Pericardium fibroblast (primary cell): ENCODE measurements at places on chromosomes 6 and 20. TPM values are rescaled to one million over a fixed set of nuclear protein-coding genes. Genes with fewer than 3 reads are reported as not detected.

The UBE2V1 gene
- total RNA-seq: 78.8 and 80.1 TPM in 2 replicates

The FOXC1 gene
- 5.4 and 7.8 TPM in 2 replicates for total RNA-seq

The TNF gene
- not detected in 2 replicates for total RNA-seq

The TAGAP gene
- not detected in 2 replicates for total RNA-seq

The STMND1 gene
- not detected in 2 replicates for total RNA-seq

The NT5E gene
- 40.6 and 65.3 TPM in 2 replicates for total RNA-seq

The TFAP2D gene
- total RNA-seq: not detected in 2 replicates

The LAMA4 gene
- 170 and 281 TPM in 2 replicates for total RNA-seq

The RIPPLY2 gene
- not detected in 2 replicates for total RNA-seq

The CLPSL2 gene
- not detected in 2 replicates for total RNA-seq

The SLC24A3 gene
- total RNA-seq: 1.5 TPM in 1 of 2 replicates, not detected in the other

The SLC12A5 gene
- 0.51 TPM in 1 of 2 replicates, not detected in the other for total RNA-seq

The HRH3 gene
- total RNA-seq: not detected in 2 replicates

The LBP gene
- total RNA-seq: 1.1 TPM in 1 of 2 replicates, not detected in the other

The SIM1 gene
- total RNA-seq: under 0.01 TPM in 2 replicates
